ENCODE measurements at places on chromosomes 7 and 10.

DNA sequence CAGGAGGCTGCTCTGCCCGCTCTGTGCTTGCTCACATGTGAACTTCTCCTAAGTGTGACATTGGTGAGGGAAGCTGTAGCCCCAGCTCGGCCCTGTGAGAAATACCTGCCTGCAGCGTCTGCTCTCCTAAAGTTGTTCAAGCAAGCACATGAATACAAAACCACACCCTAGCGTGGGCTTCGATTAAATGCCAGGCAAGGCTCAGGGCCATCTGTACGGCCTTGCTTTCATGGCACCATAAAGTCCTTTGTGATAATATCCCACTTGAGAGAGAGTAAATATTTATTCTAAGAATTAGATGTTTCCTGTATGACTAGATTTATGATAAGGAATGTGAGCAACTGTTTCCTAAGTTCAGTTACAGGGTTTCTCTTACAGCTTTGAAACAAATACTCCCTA lies 262.8 kb upstream of the KLF14 start:
- no peak for DNase-seq

DNA sequence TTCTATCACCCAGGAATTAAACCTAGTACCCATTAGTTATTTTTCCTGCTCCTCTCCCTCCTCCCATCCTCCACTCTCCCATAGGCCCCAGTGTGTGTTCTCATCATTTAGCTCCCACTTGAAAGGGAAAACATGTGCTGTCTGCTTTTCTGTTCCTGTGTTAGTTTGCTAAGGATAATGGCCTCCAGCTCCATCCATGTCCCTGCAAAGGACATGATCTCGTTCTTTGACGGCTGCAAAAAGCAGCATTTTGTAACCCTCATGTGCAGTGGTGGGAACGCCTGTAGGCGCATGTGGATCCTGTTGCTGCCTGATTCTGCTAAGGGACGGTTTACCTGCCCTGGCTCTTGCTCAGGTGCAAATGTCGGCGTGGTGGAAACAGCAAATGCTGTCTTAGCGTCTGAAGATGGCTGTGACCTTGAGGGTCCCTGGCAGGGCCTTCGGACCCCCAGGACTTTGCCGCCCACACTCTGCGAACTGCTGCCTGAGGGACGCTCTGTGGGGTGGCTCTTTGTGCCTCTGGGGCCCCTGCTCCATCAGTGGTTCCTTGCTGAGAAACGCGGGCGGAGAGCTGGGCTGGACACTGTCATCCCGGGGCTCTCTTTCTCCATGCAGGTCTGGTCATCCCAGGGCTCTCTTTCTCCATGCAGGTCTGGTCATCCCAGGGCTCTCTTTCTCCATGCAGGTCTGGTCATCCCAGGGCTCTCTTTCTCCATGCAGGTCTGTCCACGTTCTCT lies 5.6 kb upstream of the MTG1 start:
- no peak for DNase-seq

GRCh38 chr7:134916171-134916883 lies 70.0 kb upstream of the AGBL3 start:
- no peak for DNase-seq

- no peak for DNase-seq
Measured at GRCh38 chr7:122056977-122057376, 87.1 kb downstream of the AASS start.

- DNase-seq: no peak
Measured at GRCh38 chr7:139651308-139651707, 126.5 kb downstream of the HIPK2 start.

DNA sequence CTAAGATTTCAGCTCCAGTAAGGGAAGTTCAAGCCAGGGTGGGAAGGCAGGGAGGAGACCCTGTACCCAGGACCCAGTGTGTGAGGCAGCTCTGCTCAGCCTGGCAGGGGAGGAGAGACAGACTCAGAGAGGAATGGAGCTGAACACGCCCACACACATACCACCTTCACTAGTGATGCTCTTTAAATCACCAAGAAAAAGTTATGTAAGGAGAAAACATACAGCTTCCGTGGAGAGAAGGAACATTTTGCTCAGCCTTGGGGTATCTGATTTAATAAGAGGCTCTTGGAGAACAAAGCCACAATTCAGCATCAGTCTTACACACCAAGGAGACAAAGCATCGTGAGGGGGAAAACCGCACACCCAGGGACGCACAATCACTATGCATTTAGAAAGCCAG lies 62.9 kb downstream of the PRKAG2 start:
- DNase-seq: no peak

- no peak for DNase-seq
Measured at GRCh38 chr7:66055321-66055956, 20.2 kb upstream of the ASL start.

DNA sequence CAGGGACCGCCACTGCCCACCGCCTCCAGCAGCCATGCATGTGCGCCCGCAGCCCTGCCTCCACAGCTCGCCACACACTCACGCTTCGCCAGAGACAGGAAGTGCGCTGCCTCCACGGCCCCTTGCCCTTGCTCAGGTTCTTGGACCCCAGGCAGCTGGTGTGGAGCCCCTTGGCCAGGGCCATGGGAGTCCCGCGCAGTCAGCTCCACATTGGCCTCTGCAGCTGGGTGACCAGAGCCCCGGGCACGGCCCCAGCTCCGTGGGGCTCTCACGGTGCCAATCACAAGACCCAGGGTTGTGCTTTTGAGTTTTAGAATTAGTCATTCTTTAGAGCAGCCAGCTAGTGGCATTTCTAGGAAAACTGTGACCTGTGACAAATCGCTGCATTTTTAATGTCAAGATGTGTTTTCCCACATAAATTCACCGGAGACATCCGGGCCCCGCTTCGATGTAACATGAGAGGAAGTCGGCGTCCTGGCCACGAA lies 4.3 kb upstream of the UTF1 start:
- DNase-seq: no peak

- no peak for DNase-seq
Measured at GRCh38 chr10:48442090-48442808, 135.8 kb downstream of the MAPK8 start.

DNA sequence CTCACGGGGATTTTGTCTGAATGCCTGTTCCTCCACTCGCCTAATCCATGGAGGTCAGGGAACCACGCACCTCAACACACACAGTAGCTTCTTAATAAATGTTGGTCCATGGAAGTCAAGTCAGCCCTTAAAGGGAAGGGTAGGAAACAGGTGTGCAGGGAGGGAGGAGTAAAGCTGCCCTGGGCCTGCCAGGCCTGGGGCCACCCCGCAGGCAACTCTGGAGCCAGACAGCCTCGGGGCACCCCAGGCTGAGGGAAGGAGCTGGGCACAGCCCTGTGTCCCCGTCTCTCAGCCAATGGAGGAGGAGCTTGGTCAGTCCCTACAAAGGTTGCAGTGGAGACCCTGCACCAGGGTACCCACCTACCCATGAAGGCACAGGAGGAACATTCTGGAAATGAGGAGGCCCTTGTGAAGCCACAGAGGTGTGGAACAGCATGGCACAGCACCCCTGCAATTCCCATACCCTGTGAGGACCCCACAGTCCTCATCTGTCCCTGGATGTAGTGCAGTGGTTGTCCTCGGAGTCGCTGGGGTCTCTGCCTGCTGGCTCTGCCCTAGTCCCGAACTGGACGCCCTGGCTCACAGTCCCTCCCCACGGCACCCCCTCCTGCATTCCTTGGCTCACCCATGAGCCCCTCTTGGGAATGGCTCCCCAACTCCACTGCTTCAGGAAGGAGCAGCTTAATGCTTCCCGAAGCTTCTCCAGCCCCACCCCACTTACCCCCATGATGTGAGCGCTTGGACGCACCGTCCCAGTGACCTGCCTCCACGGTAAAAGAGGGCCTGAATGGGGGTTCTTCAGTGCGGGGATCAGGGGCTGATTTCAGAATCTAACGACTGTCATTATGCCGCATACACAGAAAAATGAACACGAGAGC lies 79.2 kb upstream of the INSIG1 start:
- no peak for DNase-seq

- DNase-seq: no peak
Measured at GRCh38 chr10:21160116-21160515, 263.0 kb upstream of the NEBL start.

GRCh38 chr7:154842591-154842990 lies 160.3 kb downstream of the PAXIP1 start:
- no peak for DNase-seq

DNA sequence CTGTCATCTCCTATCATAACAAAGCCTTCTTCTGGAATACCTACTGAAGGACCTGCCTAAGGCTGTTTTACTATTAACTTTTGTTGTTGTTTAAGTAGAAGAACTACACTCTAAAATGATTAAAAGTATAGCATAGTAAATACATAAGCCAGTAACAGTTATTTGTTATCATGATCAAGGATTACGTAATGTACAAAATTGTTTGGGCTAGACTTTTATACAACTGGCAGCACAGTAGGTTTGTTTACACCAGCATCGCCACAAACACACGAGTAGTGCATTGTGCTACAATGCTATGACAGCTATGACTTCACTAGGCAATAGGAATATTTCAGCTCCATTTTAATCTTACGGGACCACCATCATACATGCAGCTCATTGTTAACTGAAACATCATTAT lies 169.1 kb downstream of the LRRN3 start:
- DNase-seq: no peak

- DNase-seq: no peak
Measured at GRCh38 chr7:141700848-141701371, 1.1 kb downstream of the DENND11 start.

GRCh38 chr10:119531067-119531466 lies 11.5 kb downstream of the RGS10 start:
- DNase-seq: no peak

DNA sequence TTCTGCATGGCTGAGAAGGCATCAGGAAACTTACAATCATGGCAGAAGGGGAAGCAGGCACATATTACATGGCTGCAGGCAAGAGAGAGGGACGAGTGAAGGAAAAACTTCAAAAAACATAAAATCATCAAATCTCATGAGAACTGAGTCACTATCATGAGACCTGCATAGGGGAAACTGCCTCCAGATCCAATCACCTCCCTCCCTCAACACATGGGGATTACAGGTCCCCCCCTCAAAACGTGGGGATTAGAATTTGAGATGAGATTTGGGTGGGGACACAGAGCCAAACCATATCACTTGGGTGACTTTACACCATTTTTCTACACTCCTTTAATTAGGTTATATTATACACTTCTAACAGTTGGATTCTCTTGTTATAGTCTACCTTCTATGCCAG lies 490.7 kb upstream of the KCND2 start:
- no peak for DNase-seq

DNA sequence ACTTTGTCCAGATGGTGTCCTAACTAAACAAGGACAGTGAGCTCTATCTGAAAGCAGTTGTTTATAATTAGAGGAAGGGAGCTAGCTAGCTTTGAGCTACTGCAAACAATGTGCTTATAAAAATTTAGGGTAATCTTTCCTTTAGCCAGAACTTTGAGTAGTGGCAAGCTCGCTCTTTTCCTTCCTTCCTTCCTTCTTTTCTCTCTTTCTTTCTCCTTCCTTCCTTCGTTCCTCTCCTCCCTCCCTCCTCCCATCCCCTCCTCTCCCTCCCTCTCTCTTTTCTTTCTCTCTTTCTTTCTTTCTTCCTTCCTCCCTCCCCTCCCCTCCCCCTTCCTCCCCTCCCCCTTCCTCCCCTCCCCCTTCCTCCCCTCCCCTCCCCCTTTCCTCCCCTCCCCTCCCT lies 520.1 kb downstream of the INHBA start:
- no peak for DNase-seq

DNA sequence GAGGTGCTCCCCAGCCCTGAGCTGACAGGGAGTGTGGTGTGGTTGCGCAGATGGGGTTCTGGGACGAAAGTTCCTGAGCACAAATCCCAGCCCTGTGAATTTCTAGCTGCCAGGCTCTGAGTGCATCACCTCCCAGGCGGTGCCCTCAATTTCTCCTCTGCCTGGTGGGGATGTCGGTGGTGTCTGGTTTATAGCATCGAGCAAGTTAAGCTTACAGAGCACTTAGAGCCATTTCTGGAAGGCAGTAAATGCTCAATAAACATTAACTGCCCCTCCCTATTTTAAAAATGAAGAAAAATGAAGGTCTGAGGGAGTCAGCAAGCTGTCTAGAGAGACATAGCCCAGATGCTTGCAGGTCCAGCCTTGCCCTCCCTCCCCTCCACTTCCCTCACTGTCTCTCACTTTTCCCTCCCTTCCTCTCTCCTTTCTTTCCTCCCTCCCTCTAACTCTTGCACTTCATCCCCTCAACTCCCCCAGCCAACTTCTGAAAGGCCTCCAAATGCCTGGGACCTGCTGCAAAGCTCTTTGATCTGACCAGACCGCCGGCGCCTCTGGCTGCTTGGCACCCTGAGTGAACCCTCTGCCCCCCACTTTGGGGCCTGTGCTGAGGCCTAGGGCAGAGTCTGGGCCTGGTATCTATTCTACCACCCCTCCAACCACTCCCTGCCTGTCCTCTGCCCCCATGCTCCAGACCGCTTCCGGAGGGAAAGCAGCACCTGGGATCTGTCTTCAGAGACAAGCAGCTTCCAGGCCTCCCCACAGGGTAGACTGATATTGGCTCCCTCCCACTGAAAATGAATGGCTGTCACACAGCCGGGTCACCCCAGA lies 438.3 kb downstream of the RPS24 start:
- DNase-seq: no peak

DNA sequence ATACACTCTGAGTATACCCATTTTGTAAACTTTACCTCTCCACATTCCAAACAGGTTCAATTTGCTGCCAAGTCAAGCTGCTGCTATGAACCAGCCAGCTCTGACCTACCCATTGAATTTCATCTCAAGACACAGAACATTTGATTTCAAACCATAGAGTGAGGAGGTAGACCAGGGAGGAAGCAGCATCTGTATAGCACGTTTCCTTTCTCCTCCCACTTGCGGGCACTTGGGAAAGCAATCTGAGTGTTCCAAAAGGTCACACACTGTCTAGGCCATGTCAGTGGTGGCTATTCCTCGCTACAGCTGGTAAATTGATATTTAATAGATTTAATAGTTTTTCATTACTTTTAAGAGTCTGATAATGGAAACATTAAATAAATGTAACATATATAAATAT lies 147.8 kb upstream of the EEPD1 start:
- no peak for DNase-seq

- no peak for DNase-seq
Measured at GRCh38 chr7:133117452-133117851, 35.6 kb upstream of the CHCHD3 start.

GRCh38 chr7:159201722-159202330 lies 57.2 kb upstream of the VIPR2 start:
- DNase-seq: no peak
